ENCODE measurements at places on chromosomes 5 and 9. TPM values are rescaled to one million over a fixed set of nuclear protein-coding genes. Genes with fewer than 3 reads are reported as not detected.

DNA sequence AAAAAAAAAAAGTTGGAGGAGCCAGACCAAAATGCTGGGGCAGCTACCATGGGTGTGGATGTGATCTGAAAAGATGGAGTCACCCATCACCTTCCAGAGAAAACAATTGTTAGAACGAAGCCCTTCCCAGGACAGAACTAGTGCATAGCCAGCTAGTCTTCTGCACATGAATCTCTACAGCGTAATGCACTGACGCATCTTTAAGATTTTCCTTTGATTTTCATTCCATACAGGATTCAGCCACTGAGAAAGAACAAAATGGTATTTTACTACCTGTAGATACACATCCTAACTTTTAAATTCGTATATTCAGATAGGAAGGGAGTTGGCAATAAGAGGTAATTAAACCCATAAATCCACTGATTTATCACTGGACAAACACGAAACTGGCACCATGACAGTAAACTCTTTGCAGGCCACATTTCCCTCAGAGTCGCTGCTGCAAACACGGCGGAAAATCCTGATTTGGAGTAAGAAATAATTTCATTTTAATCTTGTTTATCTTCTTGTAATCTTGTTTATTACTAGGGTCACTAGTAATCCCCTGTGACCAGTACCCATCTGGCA is 206.6 kb downstream of the SPOCK1 start:
- DNase-seq, result no peak

- no peak for DNase-seq
Measured at GRCh38 chr9:77022783-77023440, 3.5 kb downstream of the FOXB2 start.

Gene ERGIC1
- total RNA-seq, result 57.9 TPM

DNA sequence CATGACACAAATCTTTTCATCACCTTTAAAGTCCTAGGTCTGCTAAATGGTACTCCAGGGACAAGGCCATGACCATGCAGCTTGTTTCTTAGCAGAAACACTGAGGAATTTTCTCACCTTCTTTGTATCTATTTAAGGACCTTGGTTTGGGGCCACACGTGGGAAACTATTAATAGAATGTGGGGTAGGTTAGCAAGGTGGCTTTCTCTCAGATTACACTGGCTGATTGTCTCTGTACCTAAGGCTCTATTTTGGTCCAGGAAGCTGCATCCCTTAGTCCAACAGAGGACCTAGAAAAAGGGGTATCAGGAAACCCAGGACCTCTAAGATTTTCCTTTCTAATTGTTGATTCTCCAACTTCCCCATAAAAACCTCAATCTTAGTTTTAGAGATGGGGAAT is 36.3 kb upstream of the FRMD3 start:
- DNase-seq, result no peak

- no peak for DNase-seq
Measured at GRCh38 chr5:157971571-157972216, 112.7 kb upstream of the CLINT1 start.

DNA sequence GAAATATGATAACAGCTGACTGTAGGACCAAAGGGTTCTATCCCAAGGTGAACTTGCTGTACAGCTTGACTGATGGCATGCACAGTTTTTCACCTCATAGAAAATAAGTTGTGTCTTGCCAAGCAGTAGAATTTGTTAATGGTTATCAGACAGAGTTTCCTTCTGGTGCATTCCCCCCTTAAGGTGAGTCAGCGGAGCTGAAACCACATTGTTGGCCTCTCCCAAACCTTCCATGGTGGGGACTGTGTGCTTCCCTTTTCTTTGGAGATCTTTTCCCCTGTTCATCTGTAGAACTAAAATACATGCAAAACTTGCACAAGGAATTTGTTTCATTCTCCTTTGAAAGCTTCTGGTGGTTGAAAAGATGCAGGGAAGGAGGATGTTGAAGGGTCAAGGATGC is 179.8 kb downstream of the FGF1 start:
- DNase-seq, result no peak

Gene PTGES
- 0.26 TPM for total RNA-seq

Gene TEK
- 147 TPM for total RNA-seq
